Cardiac fibroblast (primary cell): ENCODE measurements at places on chromosomes 16 and 17.

DNA sequence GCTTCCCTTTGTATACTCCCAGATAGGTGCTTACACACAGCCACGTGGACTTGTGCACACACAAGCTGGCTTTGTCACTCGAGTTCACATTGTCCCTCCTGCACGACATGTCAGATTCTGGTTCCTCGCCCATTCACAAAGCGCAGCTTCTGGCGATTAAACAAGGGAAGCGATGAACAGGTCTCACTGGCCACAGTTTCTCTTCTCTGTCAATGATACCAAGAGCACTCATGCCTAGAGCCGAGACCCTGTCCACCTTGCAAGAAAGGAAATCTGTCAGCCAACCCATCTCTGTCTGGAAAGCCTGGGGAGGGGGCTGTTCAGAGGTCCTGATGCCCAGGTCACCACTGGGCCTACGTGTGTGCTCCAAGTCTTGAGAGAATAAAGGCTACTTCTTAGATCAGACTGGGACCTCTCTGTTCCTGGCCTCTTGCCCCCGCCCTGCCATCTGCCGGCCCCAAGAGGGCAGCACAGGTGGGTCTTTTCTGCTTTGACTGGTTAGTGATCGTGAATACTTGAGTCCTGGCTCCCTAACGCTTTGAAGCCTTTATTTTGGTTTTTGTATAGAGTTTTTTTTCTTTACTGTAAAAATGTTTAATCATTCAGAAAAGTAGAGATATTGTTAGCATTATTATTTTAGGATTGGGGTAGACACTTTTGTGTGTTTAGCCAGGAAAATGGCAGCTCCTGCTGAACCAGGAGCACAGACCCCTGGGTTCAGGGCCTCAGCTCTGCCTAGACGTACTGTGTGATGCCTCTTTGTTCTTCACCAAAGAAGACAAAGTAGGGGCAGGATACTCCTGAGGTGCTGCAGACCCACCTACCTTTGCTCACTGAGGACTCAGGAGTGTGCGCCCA lies 104.7 kb downstream of the MRM1 start:
- peak; percentile 41 for DNase-seq

DNA sequence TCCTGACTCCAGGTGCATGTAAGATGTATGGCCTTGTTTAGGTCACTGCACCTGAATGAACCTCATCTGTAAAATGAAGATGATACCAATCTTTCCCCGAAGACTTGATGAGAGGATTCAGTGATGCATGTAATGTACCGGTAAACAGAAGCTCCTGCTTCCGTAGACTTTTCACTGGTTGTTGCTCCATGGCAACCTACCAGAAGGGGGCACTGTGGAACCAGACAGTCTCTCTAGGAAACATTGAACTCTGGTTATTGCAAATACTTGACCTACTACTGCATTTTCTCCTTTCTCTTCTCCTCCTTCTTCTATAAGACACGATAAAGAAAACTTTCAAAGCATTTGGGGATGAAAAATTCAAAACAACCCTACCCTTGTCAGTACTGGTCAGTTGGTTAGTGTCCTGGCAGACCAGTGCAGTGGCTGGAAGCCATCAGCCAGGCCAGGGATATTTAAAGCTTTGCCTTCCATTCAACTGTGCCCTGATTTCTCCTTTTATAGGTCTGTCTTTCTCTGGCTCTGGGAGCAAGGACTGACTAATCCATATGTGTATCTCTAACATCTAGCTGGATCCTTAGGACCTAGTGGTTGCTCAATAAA lies 667.4 kb upstream of the SALL1 start:
- peak; percentile 79 for DNase-seq

DNA sequence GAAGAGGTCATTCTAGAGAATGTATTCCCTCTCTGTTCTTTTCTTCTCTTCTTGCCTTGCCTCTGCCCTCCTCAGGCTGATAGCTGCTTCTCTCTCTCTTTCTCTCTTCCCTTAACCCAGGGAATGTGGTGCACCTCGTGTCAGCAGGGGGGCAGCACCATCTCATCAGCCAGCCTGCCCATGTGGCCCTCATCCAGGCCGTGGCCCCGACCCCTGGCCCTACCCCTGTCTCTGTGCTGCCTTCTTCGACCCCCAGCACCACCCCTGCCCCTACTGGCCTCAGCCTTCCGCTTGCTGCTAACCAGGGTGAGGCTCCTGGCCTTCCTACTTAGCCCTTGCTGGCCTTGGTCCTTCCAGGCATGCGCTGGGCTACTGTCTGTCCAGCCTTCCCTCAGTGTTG lies 23.5 kb downstream of the SRCAP start:
- no peak for DNase-seq

GRCh38 chr17:40528692-40529417 lies 27.4 kb upstream of the TNS4 start:
- no peak for DNase-seq

- DNase-seq: no peak
These were observed 8.3 kb downstream of the PIK3R6 start for GRCh38 chr17:8859027-8859803.

- no peak for DNase-seq
These were observed 98.5 kb downstream of the RAP1GAP2 start for GRCh38 chr17:2894782-2895181.

- no peak for DNase-seq
These were observed 81.8 kb upstream of the DOC2B start for GRCh38 chr17:263271-263670.

- DNase-seq: no peak
These were observed 15.4 kb downstream of the WNT9B start for GRCh38 chr17:46866747-46867146.

DNA sequence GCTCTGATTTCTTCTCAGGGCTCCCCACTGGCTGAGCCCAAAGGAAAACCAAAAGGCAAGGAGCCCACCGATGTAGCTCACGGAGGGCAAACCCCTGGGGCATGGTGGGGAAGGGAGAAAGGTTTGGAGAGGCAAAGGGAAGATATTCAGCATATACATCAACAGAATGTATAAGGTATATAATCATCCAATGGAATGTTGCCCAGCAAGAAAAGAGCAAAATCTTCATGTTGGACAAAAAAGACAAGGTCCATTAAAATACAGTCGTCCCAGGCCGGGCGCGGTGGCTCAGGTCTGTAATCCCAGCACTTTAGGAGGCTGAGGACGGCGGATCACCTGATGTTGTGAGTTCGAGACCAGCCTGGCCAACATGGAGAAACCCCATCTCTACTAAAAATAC lies 1.6 kb downstream of the CPPED1 start:
- DNase-seq: no peak

- DNase-seq: peak; percentile 25
These were observed 86.4 kb upstream of the MYOCD start for GRCh38 chr17:12579288-12579687.

GRCh38 chr17:38562903-38563302 lies 42.8 kb downstream of the SRCIN1 start:
- DNase-seq: no peak

DNA sequence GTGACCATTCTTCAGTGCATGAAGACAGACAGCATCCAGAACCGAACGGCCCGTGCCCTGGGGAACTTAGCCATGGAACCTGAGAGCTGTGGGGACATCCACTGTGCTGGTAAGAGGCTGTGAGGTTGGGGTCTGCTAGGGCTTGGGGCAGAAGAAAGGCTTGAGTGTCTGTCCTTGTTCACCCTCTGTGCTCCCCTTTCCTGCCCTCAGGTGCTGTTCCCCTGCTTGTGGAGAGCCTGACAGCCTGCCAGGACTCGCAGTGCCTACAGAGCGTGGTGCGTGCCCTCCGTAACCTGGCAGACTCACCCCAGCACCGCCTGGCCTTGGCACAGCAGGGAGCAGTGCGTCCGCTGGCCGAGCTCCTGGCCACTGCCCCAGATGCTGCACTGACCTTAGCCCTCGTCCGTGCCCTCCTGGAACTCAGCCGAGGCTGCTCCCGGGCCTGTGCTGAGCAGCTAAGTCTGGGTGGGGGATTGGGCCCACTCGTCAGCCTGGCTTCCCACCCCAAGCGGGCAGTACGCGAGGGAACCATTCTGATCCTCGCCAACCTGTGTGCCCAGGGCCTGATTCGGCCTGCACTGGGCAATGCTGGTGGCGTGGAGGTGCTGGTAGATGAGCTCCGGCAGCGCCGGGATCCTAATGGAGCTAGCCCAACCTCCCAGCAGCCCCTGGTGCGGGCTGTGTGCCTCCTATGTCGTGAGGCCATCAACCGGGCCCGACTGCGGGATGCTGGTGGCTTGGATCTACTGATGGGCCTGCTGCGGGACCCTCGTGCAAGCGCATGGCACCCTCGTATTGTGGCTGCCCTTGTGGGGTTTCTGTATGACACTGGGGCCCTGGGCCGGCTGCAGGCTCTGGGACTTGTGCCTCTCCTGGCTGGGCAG lies 2.9 kb downstream of the ARMC5 start:
- no peak for DNase-seq

DNA sequence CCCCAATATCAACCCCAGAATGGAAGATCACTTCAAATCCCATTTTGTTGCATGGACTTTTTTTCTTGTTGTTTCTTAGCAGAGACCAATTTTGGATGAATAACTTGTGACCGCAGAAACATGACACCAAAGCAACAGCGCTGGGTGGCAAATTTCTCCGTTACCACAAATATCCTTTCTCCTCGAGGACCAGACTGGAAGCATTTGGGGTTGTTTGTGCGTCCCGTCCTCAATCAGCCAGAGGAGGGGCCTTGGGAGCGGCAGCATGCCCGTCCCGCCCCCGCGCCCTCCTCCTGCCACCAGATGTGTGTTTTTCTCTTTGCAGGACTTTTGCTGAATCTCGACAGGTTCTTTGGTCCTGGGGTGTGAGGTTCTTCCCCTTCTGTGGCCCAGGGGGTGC lies 282.5 kb upstream of the FOXF1 start:
- DNase-seq: no peak

DNA sequence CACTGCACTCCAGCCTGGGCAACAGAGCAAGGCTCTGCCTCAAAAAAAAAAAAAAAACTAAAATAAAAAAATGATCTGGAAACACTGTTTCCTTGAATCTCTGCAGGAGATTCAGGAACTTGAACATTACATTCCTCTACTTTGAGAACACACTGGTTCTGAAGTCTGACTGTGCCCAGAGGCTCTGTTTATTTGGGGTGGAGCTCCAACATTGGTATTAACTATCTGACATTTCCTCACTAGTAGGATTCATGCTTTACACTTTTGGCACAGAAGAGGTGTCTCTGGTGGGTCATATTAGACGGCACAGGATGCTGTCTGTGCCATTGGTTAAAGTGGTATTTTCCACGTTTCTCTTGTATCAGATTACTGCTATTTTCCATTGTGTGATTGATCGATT lies 10.4 kb downstream of the SULT1A2 start:
- no peak for DNase-seq

- DNase-seq: no peak
These were observed 94.3 kb downstream of the ABCA8 start for GRCh38 chr17:68860941-68861340.

- DNase-seq: peak; percentile 72
These were observed 119.6 kb downstream of the CDH11 start for GRCh38 chr16:65002265-65002664.

DNA sequence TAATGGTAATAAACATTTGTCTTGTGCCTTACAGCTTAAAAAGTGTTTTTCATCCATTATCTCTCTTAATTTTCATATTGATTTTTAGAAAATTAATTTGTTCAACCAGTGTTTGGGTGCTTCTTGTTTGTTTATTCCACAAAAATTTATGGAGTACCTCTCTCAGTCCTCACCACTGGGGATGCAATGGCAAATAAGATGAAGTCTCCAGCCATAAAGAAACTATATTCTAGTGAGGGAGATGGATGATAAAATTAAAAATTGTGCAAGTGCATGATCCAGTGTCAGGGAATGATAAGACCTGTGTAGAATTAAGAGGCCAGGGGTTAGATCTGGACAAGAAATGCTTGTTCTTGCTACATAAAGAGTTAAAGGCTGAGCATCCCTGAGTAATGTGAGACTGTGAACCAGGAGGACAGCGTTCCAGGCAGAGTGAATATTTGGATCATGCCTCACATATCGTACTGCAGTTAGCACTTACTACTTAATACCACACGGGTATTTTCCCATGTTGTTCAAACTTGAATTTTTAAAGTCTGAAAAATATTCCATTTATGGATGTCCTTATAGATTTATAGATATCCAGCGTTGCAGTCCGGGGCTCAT lies 535.7 kb upstream of the HSBP1 start:
- peak; percentile 26 for DNase-seq

- DNase-seq: no peak
These were observed 3.8 kb upstream of the CRYM start for GRCh38 chr16:21281698-21282389.

DNA sequence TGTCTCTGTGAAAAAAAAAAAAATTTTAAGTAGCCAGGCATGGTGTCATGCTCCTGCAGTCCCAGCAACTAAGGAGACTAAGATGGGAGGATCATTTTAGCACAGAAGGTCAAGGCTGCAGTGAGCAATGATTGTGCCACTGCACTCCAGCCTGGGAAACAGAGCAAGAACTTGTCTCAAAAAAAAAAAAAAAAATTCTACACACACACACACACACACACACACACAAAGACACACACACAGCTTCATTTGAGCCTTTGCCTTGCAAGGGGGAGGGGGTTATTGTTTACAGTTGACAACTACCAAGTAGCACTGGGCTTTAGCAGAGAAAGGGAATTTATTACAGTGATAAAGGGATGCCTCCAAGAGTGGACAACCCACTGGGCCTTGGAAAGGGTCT lies 4.9 kb upstream of the POLR3E start:
- no peak for DNase-seq

DNA sequence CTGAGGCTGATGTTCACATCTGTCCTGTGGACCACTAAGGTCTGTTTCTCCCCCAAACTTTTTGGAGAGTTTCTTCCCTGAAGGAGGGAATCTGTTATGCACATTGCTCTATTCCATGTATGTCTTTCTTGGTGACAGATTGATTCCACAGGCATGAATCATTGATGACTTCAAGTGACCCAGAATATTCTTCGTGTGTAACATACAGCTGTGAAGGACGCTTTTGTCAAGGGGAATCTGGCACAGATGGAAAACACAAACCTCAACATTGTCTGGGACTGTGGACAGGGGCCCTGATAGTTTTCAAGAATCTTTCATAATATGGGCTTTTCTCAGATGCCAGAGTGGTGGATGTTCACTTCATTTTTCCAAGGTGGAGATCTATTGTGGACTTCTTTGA lies 223.1 kb upstream of the MAF start:
- no peak for DNase-seq

- DNase-seq: no peak
These were observed 147.3 kb upstream of the KCNJ18 start for GRCh38 chr17:21545064-21545463.

DNA sequence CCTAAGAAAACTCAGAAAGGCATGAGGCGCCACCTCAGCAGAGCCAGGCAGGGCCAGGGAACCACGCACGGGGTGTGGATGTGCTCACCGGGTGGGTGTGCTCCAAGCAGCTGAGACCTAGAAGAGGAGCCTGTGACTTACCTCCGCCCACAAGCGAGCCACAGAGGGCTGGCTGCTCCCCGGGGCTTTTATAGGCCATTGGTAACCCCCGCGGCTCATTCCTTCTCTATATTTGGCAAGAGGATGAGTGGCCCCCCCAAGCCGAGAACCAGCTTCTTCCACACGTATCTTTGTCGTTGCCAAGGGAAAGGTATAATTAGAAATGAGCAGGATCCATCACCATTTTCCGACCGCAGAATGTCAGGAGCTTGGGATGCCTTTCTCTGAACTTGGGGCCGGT lies at the start of gene MYH3:
Gene MYH3 (minus strand): TSS at position 162 of the 400 bp plus-strand sequence. CDS start 2,245 bp downstream, outside the sequence.
- DNase-seq: no peak

DNA sequence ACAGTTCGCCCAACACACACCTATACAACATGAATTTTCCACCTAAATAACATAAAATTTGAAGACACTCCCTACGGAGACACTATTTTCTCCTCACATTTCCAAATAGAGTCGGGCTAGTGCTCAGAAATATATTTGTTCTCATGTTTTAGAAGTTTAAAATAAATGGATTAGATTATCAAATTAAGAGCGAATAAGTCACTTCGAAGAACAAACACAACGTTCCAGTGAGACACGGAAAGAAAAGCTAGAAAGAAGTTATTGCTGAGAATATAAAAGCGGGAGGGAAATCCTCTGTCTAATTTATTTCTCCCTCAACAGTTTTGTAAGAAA lies 2.0 kb upstream of the HS3ST3B1 start:
- no peak for DNase-seq
